ENCODE measurements at places on chromosomes 6 and 20.

DNA sequence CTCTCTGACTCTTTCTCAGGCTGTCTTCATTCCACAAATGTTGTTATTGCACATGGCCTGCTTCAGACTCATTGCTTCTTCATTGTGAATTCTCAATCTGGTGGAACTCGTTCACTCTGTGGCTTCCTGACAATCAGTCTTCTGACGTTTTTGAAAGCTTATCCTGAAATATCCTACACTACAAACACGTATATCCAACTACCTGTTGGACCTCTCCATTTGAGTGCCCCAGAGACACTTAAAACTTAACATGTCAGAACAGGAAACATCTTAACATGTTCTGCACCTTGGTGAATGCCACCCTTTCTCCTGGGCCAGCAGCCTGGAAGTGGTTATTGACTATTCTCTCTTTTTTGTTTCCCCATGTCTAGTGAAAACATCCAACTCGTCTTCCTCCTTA lies 50.8 kb downstream of the AIG1 start:
- no peak for DNase-seq

DNA sequence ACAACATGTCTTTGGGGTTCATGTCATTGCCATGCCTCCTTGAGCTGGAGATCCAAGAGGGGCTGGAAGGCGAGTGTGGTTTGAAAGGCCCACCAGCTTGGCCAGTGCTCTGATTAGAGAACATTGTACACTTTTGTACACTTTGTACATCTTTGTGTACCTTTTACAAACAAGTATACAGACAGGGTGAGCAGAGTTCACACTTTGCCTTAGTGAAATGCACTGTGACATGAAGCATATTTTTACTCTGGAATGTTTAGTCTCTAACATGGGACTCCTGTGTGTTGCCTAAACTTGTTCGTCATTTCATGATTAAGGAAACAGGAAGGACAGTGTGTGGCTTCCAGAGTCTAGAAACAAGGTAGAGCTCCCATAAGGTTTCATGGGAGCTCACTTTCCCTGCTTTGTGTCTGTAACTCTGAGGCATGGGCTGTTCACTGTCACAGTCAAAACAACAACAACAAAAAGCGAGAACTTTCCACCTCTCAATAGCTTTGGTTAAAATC lies 225.8 kb upstream of the SOX4 start:
- no peak for DNase-seq

- DNase-seq: no peak
Observed at GRCh38 chr6:996271-996852, 303.4 kb upstream of the EXOC2 start.

- DNase-seq: peak; percentile 68
Observed at GRCh38 chr6:15266423-15266996, 20.6 kb downstream of the JARID2 start.

DNA sequence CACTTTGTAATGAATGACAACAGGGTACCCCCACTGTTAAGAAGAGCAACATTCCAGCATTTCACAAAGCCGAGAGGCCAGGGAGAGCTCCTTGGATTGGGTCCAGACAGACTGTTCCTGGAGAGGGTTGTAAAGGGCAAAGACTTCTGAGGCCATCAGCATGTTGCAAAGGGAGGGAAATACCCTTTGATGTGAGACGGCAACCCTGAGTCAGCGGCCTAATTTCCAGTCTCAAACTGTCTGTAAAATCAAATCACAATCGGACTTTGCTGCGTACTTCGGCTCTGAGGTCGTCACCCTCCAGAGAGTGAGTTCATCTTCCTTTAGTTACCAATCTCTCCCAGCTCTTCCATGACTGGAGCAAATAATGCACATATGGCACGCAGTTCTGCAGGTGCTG lies 101.0 kb upstream of the DTNBP1 start:
- DNase-seq: peak; percentile 5

GRCh38 chr6:43853066-43853650 lies 83.1 kb downstream of the VEGFA start:
- no peak for DNase-seq

DNA sequence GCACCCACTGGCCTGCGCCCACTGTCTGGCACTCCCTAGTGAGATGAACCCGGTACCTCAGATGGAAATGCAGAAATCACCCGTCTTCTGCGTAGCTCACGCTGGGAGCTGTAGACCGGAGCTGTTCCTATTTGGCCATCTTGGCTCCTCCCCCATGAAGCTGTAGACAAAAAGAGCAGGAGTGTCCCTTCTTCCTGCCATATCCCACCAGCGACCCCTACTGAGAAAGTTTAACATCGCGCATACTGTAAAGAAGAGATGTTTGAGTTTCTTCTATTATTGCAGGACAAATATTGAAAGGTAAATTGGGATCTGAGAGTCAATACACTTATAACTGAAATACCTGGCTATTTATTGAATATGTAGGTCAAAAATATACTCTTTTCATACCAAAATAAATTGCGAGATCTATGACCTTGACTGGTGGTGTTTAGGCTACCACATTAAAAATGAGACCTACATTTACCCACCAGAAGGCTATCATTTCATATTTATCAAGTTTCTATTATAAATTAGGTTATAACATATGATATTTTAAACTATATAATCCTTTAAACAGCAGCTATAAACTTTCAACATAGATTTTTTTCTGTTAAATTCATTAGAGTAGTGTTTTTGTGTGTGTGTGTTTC lies 586.3 kb downstream of the HTR1B start:
- no peak for DNase-seq

GRCh38 chr6:30691208-30691847 lies 544 bp upstream of the NRM start:
- no peak for DNase-seq

DNA sequence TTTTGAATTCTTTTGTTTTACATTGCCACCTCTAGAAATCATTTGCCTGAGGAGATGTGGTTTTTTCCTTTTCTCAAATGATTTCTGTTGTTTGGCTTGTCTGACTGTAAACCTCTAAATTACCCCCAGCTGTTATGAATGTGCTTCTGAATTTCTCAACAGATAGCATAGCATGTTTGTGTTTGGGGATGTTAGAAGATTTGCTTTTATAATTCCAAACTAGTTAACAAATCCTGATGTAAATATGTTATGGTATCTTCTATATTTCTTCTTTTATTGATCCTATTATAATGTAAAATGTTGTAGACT lies 31.6 kb upstream of the EZR start:
- no peak for DNase-seq

DNA sequence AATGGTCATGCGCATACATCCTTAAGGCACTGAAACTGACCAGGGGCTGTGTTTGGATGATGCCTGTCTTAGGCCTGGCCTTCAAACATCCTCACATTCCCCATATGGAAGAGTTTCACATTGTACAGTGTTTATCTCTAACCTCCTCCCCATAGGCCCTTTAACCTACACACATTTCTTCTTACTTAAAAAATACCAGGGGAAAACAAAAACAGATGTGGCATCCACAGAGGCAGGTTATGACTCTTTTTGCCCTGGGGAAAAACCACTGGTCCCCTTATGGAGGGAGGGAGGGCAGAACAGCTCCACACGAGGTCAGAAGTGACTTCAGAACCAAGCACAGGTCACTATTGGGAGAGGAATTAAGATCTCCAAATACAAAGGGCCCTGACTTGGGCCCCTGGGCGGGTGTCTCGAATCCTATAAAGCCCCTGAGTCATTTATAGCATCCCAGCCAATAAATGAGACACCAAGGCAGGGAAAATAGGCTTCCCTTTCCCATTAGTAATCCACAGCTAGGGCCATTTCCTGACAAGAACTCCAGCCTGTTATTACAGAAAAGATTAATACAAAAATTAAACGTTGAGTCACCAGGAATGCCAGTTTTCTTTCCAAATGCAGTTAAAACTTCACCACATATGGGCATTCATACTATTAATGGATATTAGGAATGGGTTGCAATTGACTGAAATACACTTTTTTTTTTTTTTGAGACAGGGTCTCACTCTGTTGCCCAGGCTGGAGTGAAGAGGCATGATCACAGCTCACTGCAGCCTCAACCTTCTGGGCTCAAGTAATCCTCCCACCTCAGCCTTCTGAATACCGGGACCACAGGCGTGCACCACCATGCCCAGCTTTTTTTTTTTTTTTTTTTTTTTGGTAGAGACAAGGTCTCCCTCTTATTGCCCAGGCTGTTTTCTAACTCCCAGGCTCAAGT lies 107.2 kb downstream of the ATP9A start:
- DNase-seq: peak; percentile 78

- DNase-seq: no peak
Observed at GRCh38 chr20:55693641-55694040, 311.7 kb downstream of the CBLN4 start.

GRCh38 chr20:21821358-21821757 lies 115.9 kb downstream of the PAX1 start:
- DNase-seq: no peak

DNA sequence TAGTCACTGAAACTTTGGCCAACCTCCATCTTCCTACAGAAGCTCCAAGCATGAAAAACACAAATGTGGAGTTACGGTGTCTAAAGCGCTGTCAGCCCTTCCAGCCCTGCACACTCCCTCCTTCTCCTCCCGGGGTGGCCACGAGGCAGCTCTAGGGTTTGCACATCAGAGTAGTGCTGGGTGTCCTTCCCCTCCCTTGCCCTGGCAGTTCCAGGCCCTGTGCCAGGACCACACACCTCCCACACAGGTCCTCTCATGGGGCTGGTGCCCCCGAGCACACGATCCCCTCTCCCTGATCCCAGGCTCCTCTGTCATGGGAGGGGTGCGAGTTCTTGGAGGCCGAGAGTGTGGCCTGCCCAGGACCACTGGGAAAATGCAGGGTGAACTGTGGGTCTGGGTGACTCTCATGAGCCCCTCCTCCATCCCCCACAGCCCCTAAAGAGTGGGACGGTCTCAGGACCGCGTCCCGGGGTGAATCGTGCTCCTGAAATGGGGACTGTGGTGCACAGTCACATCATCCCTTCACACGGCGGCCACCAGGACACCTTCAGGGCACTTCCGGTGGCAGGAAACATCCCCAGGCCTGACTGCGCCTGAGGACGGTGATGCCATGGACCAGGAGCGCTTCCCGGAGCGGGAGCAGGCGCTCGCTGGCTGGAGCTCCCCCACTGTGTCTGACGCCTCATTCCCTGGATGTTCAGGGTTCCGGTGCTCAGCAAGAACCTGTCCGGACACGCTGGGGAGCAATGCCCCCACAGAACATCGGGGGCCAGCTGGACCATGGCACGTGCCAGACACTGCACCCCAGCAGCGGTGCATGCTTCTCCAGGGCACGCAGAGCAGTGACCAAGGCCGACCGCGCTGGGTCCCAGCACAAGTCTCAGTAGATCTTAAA lies 42.8 kb upstream of the SLCO4A1 start:
- no peak for DNase-seq

DNA sequence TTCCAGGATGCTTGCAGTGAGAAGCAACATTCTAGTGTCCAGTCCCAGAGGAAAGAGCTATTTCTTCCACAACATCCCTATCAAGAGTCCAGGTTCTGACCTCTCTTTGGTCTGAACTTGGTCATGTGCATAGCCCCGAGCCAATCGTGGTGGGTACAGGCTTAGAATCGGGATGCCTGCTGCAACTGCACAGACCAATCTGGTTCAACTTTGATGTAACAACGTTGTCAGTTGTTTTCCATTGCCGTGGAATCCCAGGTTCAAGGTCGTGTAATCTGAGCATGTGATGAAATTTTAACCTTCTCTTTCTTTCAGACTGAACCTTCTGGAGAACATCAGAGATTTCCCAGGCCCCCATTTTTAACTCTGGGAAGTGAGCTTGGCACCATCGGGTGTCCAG lies 130.5 kb downstream of the ANKRD60 start:
- no peak for DNase-seq

- no peak for DNase-seq
Observed at GRCh38 chr6:137426007-137426689, 68.0 kb downstream of the OLIG3 start.

- peak; percentile 72 for DNase-seq
Observed at GRCh38 chr6:125201961-125202729, 48.6 kb downstream of the TPD52L1 start.

GRCh38 chr6:137799950-137800568 lies 67.0 kb upstream of the TNFAIP3 start:
- no peak for DNase-seq

GRCh38 chr6:100657678-100658330 lies 193.1 kb upstream of the SIM1 start:
- DNase-seq: peak; percentile 10

DNA sequence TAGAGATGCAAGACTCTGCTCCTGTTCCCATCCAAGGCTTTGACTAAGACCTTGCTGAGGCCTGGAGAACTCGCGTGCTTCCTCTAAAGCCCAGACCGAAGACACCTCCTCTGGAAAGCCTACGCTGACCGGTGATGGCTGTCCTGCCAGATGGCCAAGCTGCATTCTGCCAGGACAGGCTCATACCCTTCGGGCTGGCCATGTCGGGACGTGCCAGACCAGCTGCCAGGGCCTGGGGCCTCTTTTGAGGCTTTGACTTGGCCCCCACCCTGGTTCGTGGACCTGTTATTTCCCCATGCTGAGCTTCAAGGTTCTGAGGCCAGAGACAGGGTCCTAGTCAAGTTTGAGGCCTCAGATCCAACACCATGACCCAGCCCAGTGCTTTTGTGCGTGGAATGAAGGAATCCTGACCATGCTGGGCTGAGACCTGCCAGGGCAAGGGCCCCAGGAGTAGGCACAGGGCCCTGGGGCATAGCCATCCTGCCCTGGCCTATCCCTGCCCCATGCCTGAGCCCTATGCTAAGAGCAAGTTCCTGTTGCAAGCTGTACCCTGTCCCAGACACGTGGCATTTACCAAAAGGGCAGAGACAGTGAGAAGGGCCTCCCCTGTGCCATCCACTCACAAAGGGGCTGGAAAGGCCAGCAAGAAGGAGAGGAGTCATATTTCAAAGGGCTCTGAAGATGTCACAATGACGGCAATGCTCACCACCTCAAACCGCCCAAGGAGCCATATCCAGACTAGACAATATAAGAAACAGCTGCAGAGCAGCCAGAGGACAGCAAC lies 42.8 kb downstream of the MRPL14 start:
- peak; percentile 57 for DNase-seq

- no peak for DNase-seq
Observed at GRCh38 chr6:66623050-66623449, 916.0 kb upstream of the EYS start.

DNA sequence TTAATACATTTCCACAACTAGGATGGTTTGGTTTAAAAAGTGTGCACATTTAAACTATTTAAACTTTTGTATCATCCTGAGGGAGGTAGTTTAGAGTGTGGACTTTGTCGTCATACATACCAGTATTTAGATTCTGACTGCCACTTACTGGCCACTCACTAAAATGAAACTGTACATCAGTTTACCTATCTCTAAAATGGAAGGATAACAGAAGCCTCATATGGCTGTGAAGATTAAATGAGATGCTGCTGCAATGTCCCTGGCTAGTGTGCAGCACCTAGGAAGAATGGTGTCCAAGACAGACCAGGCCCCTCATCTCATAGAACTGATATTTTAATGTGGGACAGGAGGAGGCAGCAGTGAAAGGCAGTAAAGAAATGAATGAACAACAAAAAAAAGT lies 12.0 kb upstream of the PKIG start:
- DNase-seq: no peak

GRCh38 chr6:146041282-146041681 lies 12.4 kb downstream of the GRM1 start:
- DNase-seq: no peak

- no peak for DNase-seq
Observed at GRCh38 chr6:67790569-67790968, 844.5 kb upstream of the ADGRB3 start.

GRCh38 chr6:118223316-118223715 lies 316.3 kb downstream of the SLC35F1 start:
- no peak for DNase-seq
